ENCODE measurements at places on chromosomes 5 and 9.

- DNase-seq: no peak
Observed at GRCh38 chr9:137820161-137820855, 57.3 kb upstream of the CACNA1B start.

GRCh38 chr5:11514705-11515432 lies 389.4 kb downstream of the CTNND2 start:
- DNase-seq: no peak

DNA sequence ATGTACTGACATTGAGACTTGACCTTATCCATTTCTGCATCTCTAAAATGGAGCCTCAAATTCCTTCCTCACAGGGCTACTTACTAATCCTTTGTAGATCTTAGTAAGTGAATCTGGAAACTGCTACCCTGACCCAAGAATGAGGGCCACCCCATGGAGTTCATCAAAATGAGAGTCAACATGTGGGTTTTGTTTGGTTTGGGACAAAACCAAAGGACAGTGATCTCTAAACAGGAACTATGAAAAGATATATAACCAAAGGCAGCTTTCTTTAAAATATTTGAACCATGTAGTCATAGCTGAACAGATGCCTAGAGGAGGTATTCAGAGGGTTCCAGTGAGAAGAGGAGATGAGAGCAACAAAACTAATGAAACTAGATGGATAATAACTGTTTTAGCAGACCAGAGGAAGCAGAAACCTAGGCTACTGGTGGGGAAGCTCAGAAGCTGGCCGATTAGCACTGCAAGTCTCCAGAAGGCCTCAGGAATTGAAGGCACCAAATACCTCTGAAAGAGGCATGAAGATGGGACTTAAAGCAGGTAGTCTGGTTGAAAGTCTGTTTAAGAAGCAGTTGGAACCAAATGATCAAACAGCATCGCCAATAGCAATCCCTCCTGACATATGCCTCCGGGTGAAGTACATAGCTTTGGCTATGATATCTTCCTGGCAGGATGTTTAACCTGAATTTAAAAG lies 45.8 kb downstream of the THOC3 start:
- no peak for DNase-seq

DNA sequence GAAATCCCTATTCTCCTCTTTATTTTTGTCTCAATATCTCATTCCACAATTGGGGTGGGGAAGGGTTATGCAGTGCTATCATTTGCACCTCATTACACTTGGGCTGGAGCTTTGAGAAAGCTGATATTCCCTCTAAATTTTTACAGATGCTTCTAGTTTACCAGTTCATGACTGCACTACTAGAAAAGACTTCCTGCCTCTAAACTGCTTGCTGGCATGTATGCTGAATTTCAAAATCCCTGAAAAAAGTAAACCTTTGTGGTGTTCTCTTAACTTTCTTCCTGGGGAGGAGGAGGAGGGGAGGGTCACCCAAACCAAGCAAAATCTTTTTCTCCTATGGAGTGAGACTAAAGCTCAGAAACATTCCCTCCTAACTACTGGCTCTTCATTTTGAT lies 45.1 kb downstream of the BNC2 start:
- DNase-seq: no peak

DNA sequence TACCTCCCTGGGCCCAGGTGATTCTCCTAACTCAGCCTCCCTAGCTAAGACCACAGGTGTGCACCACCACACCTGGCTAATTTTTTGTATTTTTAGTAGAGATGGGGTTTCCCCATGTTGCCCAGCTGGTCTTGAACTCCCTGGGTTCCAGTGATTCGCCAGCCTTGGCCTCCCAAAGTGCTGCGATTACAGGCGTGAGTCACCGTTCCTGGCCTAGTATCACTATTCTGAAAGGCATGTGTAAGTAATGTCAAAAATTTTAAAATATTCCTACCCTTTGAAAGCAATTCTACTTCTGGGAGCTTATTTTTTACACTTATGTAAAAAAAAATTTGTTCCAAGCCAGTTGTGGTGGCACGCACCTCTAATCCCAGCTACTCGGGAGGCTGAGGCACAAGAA lies 27.1 kb upstream of the TLE1 start:
- no peak for DNase-seq

DNA sequence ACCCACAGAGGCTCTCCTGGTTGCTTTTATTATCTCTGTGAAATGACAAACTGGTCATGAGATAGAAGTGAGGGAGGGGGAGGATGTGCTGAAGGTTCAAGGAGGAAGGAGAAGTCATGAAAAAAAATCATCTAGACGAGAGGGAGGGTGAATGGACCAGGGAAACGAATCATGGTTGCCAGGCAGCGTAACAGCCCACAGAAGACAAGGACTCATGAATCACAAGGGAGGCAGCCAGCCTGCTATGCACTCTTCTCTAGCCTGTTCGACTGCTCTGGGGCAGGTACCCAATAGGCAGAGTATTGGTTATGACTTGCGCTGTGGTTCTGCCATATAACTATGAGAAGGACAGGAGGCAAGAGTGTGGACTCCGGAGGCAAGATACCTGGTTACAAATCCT lies 475.2 kb downstream of the CDK5RAP2 start:
- DNase-seq: no peak

Measured in KG1 (cell line).